NCI-H460 (cell line): ENCODE measurements at places on chromosomes 6 and 20.

GRCh38 chr6:149806127-149806526 is 56.6 kb downstream of the PCMT1 start:
- DNase-seq = no peak

DNA sequence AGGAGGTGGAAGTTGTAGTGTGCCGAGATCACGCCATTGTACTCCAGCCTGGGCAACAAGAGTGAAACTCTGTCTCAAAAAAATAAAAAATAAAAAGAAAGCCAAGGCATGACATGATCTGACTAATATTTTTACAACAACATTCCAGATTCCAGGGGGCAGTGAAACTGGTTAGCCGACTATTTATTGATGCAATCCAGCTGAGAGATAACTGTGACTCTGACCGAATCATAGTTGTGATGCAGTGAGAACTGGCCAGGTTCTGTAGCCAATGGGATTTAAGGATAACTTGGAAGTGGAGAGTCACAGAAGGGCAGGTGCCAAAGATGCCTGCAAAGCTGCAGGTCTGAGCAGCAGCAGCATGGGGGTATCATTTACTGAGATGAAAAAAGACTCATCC is 82.9 kb upstream of the TSHZ2 start:
- no peak for DNase-seq

GRCh38 chr20:23605867-23606651 is at the start of gene CST9:
Gene CST9 (minus strand): TSS chr20:23605917. CDS start chr20:23605864, 53 bp downstream.
- no peak for DNase-seq

GRCh38 chr6:162450358-162450757 is 277.2 kb downstream of the PRKN start:
- no peak for DNase-seq

DNA sequence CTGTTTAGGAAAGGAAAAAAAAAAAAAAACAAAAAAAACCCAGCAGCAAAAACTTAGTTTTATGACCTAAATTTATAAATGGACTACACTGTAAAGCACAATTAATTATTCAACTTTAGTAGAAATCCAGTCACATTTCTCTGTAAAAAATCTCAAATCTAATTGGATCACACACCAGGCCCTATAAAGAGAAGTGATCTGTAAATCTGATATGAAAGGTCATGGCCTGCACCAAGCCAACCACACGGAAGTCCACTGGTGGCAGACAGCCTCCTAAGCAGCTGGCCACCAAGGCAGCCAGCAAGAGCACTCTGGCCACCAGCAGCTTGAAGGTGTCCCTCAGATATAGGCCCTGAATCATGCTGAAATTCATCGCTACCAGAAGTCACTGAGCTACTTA is 131.6 kb downstream of the HFE start:
- DNase-seq = no peak

- DNase-seq = no peak
Observed at GRCh38 chr20:12644461-12644860, 364.3 kb upstream of the SPTLC3 start.

DNA sequence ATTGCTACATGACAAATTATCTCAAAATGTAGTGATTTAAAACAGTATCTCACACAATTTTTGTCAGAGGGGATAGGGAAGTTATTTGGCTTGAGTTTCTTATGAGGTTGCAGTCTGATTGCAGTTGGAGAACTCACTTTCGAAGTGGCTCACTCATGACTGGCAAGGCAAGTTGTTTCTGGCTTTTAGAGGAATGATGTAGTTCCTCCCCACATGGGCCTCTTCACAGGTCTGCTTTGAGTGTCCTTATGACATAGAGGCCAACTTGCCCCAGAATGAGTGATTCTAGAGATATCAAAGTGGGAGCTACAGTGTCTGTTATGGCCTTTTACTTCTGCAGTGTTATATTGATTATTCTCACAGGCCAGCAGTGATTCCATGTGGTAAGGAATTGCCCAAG is 6.1 kb downstream of the DOP1A start:
- no peak for DNase-seq

DNA sequence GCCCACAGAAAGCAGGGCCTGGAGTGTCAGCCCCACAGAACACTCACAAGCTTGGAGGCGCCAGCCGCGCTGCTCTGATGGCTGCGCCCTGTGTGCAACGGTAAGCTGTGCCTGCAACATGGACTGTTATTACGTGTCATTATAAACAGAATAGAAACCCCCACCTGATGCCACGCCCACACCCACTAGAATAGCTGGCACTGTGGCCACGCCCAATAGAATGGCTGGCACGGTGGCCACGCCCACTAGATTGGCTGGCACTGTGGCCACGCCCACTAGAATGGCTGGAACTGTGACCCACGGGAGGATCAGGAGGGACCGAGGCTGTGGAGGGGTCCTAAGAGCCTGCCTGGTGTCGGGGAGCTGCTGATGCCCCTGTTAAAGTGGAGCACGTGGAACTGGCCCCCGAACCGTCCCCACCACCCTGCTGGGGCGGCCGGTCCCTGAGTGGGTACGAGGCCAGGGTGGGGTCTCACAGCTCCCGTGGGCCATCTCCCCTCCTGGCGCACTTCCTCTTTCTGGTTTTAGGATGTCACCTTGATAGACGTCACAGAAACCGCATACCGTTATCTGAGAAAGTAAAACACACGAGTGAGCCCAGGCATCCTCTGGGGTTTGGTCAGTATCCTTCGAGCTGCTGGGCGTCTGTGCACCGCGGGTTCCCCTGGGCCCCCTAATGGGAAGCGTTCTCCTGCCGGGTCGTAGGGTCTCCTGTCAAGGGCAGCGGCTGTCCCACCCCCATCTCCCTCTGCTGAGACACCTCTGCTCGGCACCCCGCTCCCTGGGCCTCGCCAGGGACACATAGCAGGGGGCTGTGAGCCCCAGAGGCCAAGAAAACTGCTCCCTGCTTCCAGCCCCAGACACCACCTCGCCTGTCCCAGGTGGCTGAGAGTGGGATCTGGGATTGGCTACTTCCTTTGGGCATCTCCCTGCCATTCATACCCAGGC is 25.4 kb downstream of the SLC17A9 start:
- DNase-seq = peak; percentile 38

GRCh38 chr6:11222385-11223277 is 9.8 kb downstream of the NEDD9 start:
- no peak for DNase-seq

GRCh38 chr6:1605893-1606779 is 3.6 kb upstream of the FOXC1 start:
- no peak for DNase-seq
